ENCODE measurements at places on chromosomes 6 and 20.

DNA sequence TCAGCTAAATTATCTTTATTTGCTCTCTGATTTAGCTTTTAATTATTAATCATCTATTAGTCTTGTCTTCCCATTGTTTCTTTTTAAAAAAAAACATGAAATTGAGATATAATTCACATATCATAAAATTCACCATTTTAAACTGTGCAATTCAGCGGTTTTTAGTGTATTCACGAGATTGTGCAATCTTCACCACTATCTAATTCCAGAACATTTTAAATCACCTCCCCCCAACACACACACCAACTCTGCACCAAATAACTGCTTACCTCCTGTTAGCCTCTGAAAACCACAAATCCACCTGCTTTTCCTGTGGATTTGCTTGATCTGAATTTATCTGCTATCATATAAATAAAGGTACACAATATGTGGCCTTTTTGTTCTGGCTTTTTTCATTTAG, 8.8 kb upstream of the ABRACL start:
- no peak for DNase-seq

GRCh38 chr6:169931261-169931660, 179.8 kb downstream of the ERMARD start:
- no peak for DNase-seq

GRCh38 chr6:11683871-11684270, 94.7 kb downstream of the ADTRP start:
- DNase-seq: no peak

DNA sequence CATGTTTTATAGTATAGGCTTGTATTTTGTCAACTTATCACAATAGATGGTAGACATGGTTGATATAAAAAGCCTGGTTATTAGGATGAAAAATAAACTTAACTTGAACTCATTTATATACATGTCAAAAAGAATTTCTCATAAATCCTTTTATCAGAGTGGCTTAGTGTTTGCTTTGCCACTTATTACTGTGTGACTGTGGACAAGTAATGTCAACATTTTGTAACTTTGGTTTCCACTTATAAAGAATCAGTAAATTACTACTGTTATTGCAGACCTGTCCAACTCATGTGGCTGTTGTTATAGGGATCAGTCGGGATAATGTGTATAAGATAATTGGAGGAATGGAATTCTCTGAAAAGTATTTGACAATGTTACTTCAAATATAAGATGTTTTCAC, 894.8 kb upstream of the FLRT3 start:
- DNase-seq: no peak

- no peak for DNase-seq
Measured at GRCh38 chr6:34490390-34491090, 24.7 kb downstream of the PACSIN1 start.

GRCh38 chr6:169162752-169163407, 90.8 kb downstream of the THBS2 start:
- no peak for DNase-seq

- DNase-seq: no peak
Measured at GRCh38 chr20:1829531-1829930, 65.7 kb upstream of the SIRPA start.
